Activated CD4-positive, alpha-beta memory T cell treated with anti-CD3 and anti-CD28 coated beads, Interleukin-2, amount 10 ng/mL, durations not matched to agents 7 days and 5 days (primary cell): ENCODE measurements at places on chromosomes 2 and 18.

GRCh38 chr2:155494744-155495143 is 796.2 kb downstream of the KCNJ3 start:
- DNase-seq = no peak

- DNase-seq = no peak
Measured at GRCh38 chr18:59141294-59142068, 1.8 kb downstream of the SEC11C start.

DNA sequence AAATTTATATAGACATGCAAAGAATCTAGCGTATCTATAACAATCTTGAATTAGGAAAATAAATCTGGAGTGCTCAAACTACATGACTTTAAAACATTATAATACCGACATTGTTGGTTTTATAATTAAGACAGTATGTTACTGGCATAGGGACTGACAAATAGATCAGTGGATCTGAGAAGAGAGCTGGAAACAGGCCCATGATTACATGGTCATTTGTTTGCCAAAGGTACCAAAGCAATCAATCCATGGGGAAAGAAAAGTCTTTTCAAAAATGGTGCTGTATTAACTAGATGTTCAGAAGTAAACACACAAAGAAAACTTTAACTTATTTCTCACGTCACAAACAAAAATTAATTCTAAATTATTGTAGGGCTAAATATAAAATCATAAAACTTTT is 124.2 kb downstream of the BCL2L11 start:
- no peak for DNase-seq

GRCh38 chr2:221464971-221465370 is 107.1 kb downstream of the EPHA4 start:
- DNase-seq = no peak

DNA sequence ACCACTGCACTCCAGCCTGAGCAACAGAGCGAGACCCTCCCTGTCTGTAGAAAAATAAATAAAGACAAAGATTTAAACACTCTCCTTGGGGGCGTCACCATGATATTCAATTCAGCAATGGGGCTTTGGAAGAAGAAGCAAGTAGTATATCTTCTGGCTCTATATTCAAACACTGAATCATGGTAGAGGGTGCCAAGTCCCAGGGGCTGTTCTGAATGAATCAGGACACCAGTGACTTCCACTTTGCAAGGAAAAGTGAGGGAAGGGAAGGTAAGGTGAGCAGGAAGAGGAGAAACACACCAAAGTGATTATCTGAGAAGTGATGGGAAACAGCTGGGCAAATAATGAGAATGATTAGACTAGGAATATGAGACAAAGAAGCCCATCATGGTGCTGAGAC is 80.5 kb downstream of the AAK1 start:
- DNase-seq = no peak

DNA sequence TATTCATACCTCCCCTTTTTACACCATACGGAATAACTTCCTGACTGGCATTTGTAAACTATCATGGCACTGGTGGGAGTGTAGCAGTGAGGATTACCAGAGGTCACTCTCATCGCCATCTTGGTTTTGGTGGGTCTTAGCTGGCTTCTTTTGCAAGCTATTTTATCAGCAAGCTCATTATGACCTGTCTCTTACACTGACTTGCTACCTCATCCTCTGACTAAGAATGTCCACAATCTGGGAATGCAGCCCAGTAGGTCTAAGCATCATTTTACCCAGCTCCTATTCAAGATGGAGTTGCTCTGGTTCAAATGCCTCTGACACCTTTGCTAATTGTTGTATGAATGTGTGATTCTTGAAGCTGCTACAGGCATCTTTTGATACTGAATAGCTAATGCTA is 950.8 kb upstream of the SLC39A10 start:
- DNase-seq = no peak
